ENCODE measurements at places on chromosomes 16 and 17.

DNA sequence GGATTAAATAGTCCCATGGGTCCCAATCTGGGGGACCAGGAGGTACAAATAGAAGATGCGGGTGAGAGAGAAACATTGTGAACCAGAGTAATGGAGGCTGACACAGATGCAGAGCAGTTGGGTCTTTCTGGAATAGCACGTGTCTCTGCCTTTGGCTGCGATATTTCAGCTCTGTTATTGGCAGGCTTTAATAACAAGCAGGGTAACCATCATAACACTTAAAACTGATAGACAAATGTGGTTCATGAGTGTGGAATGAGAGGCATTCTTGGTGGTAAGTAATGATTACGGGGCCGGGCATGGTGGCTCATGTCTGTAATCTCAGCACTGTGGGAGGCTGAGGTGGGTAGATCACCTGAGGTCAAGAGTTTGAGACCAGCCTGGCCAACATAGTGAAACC, 110.3 kb downstream of the SNX29 start:
- no peak for DNase-seq

DNA sequence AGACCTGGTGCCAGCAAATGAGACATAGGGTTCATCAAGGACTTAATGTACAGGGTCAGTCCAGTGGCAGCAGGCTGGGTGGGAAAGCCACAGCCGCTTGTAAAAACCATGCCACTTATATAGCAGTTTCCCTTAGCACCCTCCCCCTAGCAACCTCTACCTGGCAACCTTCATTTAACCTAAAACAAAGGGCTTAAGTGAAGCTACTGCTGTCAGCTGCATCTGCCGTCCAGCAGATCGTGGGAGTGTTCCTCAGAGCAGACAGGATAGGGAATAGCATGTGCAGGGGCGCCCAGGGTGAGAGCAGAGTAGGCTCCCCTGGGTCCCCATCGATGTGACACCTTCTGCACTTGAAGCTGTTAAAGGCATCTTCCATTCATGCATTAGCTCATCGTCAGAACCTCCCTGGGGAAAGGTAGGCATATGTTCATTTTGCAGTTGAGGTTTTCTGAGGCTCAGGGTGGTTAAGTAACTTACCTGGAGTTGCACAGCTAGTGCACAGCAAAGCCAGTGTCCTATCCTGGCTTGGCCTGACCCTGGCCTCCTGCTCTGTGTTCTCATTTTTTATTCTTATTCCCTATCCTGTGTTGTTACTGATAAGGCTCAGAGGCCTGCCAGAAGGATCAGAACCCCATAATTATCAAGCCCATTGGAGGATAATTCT, 112.5 kb downstream of the SOCS1 start:
- DNase-seq = no peak

GRCh38 chr16:8572919-8573724, 17.2 kb downstream of the TMEM114 start:
- no peak for DNase-seq

GRCh38 chr16:11219178-11219577, 36.8 kb downstream of the SOCS1 start:
- no peak for DNase-seq

DNA sequence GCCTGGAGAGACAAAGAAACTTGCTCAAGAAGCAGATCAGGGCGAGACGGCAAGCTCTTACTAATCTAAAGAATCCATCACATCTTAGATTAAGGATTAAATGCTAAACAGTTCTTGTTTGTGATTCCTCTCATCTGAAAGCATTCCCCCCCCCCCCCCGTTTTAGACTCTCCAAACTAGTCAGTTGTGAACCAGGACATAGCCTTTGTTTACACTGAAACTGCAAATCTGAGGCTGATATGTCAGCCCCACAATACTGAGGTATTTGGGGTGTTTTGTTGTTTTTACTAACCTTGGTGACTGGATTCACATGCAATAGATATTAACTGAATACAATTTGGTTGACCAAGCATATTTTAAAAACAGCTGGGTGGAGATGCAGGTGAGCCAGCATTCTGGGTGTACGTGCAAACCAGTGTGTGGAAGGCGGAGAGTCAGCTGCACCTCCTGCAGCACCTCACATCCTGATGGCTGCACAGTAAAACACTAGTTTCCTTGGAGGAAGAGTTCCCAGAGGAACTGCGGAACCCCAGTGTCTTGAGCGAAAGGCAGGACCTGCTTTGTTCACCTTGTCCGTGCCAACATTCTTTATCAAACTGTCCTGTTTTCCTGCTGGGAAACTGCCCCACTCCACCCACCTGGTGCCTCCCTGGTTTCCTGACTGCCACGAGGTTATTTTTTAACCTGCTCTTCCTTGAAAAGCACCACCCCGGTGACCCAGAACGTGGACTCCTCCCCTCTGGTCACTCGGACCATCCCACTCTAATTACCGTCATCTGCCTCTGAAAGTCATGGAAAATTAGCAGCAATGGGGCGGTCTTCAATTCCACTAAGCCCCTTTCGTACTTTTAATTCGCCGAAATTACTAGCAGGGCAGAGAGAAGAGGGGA, 1.2 kb upstream of the YPEL2 start:
- DNase-seq = no peak

GRCh38 chr17:29379084-29379991, 10.8 kb upstream of the TAOK1 start:
- no peak for DNase-seq

- DNase-seq = no peak
These were observed 8.5 kb upstream of the P2RX1 start for GRCh38 chr17:3924512-3925350.

DNA sequence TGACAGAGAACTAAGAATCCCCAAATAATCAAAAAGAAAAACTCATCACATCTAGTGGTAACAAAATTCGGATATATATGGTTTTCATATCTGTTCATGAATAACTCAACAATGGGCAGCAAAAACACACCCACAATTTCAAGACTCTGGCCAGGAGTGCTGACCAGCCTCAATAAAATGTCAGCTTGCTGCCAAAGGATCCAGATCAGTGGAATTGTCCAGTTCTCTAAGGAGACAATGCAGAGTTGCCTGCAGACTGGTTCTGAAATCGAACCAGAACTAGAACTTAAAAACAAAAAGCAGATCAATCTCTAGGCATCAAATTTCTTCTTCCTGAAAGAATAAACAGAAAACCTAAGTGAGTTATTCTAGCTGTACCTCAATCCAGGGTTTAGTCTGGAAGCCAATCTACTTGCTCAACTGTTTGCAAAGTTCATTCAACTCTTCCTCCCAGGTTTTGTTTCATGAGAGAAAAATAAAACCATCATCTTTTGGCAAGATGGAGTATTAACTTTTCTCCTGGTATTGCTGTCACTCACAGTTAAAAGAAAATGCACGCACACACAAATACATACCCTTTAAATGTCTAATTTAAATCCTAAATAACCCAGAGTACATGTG, 61.0 kb downstream of the CFDP1 start:
- no peak for DNase-seq

DNA sequence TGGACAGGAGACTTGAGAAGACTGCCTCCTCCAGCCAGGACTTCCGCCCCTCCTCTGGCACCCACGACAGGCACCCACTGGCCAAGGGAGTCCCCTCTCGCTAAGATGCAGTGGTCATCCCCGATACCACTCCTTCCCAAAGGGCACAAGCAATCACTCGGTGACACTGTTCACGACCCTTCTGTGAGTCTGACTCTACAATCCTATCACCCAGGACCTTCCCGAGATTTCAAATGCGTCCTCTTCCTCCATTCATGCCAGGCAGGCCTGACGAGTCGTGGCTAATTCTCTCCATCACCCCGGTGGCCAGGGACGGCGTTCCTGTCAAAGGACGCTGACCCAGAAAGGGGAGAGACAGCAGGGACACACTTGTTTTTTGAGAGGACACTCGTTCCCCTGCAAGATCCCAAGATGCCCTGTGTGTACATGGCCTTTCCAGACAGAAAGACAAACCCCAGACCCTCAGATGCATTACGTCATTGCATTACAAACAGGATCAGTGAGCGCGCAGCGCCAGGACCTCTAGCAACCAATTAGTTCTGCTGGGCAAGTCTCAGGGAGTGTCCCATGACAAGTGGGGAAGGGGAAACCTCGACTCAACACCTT, 12.2 kb downstream of the FBXO31 start:
- no peak for DNase-seq

- DNase-seq = no peak
These were observed 25.5 kb downstream of the KDM8 start for GRCh38 chr16:27228621-27229501.

- DNase-seq = no peak
These were observed 39.3 kb upstream of the BRD7 start for GRCh38 chr16:50408001-50408561.

GRCh38 chr16:75202069-75202590, 4.8 kb downstream of the CTRB2 start:
- no peak for DNase-seq

GRCh38 chr16:30022887-30023286, at the start of gene C16orf92:
Gene C16orf92 (plus strand): TSS chr16:30023198. CDS start chr16:30023341, 143 bp downstream.
- no peak for DNase-seq
